Activated CD4-positive, alpha-beta memory T cell treated with anti-CD3 and anti-CD28 coated beads for 36 hours (primary cell): ENCODE measurements at places on chromosomes 3 and 15. TPM values are rescaled to one million over a fixed set of nuclear protein-coding genes. Genes with fewer than 3 reads are reported as not detected.

IGSF10 gene
- not detected for total RNA-seq

GRCh38 chr3:30069056-30069455, 537.3 kb upstream of the TGFBR2 start:
- H3K36me3 ChIP-seq, result no peaks in the 10 kb centered on the region
- H3K4me3 ChIP-seq, result no peak overlapping the region
- no peak overlapping the region for H3K27ac ChIP-seq

EIF3J gene
- 95.2 TPM for total RNA-seq

DNA sequence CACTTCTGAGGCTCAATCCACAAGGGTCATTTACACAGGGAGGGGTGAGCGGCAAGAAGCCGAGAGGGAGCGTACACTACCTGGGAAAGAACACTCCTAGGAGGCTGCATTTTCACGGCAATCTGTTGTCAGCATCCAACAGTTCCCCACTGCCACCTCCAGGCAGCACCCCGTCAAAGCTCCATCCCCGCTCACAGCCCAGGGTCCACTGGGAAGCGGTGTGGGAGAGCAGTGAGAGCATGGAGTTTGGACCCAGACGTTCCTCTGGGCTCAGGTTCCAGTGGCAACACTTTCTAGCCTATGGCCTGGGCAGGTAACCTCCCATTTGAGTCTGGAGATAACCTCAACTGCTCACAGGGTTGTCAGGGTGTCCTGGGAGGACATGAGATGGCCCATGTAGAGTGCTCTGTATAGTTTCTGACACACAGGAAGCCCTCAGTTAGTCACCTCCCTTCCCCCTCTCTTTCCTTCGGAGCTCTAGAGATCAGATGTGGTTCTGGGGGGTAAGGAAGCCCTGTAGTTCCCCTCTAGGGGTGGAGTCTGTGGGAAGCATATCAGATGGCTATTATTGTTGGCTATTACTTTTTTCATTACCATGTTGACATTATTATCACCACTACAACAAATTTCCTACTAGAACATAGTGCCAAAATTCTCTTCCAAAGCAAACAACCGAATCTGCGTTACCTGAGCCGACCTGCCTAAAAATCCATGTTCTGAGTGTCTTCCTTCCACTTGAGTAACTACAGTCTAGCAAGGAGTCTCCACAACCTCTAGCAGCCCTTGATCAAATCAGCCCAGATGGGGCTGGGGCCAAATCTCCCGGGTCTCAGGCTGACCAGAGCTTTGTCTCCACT, 29.1 kb downstream of the RUVBL1 start:
- no peak overlapping the region for H3K27ac ChIP-seq
- no peaks in the 10 kb centered on the region for H3K27me3 ChIP-seq
- no peak for DNase-seq

MCF2L2 gene
- 4.7 TPM for total RNA-seq

TM4SF18 gene
- not detected for total RNA-seq

GRCh38 chr15:71323584-71323983, 208.3 kb downstream of the THSD4 start:
- H3K27me3 ChIP-seq, result no peaks in the 10 kb centered on the region
- H3K36me3 ChIP-seq, result no peaks in the 10 kb centered on the region
- no peak overlapping the region for H3K4me3 ChIP-seq
- H3K4me1 ChIP-seq, result no peaks in the 10 kb centered on the region
- no peak for DNase-seq
